ENCODE measurements at places on chromosomes 1 and 21.

GRCh38 chr1:113834716-113835115 lies 22.4 kb upstream of the RSBN1 start:
- DNase-seq, result no peak

GRCh38 chr21:28339403-28339802 lies 653.3 kb downstream of the LTN1 start:
- DNase-seq, result no peak

DNA sequence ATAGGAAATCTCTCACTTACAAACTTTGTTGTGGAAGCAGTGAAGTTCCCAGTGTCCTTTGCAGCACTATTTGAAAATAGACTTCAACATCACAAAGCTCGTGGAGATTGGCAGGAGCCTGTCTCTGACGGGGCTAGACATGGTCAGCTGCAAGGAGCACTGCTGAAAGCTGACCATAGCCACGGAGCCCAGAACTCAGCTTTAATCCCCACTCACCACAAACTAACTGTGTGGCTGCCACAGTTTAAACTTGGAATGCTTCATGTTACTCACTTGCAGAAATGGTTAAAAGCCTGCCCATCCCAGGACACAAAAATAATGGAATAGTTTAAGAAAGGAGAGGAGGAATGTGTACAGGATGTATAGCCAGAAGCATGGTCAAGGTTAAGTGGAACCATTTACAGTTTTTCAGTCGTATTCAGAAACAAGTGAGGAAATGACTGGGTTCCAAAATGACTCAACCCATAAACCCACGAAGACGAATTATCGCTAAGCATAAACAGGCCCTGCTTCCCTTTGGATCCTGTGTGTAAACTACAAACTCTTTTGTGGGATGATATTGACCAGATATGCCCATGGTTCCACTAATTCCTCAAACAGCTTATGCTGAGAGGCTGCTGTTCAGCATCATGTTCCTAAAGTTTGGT lies 18.2 kb downstream of the DNALI1 start:
- DNase-seq, result no peak

DNA sequence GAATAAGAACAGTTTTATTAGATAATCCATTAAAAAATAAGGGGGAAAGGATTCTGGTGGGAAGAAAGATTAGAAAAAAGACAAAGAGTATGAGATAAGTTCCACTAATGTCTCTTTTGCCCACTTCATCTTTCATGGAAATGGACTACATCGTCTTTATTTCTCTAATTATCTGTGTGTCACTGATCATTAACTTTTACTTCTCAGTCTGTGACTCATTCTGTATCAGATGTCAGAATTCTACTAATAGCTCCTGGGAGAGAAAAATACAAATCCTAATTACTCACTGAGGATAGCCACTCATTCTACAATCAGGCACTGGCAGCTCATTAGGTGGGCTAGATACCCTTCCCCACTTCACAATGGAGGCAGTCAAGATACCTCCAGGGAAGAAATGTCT lies 41.7 kb downstream of the ILDR2 start:
- DNase-seq, result no peak

- no peak for DNase-seq
Observed at GRCh38 chr1:3066250-3066711, 2.7 kb upstream of the PRDM16 start.

DNA sequence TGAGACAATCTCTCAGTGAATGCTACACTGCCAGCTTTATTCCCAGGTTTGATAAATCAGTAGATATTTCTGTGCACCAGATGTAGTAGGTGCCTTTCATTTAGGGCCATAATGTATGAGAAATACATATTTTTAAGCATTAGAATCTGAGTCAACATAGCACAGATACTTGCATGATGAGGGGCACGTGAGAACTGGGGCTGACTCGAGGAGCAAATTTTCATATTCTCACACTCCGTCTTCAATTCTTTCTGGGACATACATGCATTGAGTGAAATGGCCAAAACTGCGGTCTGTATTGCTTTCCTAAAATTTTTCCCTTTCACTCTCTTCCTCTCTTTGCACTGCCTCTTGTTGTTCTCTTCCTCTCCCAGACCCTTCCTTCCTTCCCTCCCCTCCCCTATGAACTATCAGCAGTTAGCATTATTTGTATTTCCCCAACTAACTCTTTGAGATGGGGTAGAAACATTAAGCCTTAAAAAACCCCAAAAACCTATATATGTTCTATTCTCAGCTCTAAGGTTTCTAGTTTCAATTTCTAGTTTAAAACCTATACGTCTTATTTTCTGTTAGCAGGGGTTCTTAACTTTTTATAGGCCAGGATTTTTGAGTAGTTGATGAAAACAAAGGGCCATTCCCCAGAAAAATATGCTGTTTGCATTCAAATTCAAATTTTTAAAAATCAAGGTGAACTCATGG lies 289.1 kb downstream of the PTBP2 start:
- no peak for DNase-seq

DNA sequence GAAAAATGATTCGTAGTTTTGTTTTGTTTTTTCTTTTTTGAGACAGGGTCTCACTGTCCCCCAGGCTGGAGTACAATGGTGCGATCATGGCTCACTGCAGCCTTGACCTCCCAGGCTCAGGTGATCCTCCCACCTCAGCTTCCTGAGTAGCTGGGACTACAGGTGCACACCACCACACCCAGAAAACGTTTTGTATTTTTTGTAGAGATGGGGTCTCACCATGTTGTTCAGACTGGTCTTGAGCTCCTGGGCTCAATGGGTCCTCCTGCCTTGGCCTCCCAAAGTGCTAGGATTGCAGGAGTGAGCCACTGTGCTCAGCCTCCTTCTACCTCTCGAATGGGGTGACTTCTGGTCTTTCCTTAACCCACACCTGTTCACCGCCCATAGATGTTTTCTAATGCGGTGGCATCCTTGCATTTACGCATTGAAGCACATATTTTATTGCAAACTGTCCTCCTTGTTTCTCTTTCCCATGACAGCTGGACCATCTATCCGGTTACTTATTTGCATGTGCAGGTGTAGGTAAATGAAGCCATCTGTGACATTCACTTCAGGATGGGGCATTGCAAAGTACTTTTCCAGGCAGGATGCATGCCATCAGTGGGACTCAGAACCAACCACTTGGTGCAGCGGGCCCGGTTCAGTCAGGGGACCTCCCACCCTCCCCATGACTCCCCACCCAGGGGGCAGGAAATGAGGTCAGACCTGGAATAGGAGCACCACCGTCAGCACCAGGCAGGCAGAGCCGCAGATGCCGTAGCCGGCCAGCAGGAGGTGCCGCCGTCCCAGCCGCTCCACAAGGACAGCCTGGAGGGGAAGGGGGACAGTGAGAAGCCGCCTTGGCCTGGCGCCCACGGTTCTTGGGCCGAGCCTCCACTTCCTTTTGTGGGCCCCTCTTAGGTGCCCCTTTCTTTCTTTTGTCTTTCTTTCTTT lies 16.5 kb downstream of the SLC2A7 start:
- DNase-seq, result no peak

- DNase-seq, result no peak
Observed at GRCh38 chr1:45037456-45037855, 25.4 kb downstream of the UROD start.

GRCh38 chr1:155984341-155984740 lies 6.0 kb upstream of the ARHGEF2 start:
- no peak for DNase-seq

DNA sequence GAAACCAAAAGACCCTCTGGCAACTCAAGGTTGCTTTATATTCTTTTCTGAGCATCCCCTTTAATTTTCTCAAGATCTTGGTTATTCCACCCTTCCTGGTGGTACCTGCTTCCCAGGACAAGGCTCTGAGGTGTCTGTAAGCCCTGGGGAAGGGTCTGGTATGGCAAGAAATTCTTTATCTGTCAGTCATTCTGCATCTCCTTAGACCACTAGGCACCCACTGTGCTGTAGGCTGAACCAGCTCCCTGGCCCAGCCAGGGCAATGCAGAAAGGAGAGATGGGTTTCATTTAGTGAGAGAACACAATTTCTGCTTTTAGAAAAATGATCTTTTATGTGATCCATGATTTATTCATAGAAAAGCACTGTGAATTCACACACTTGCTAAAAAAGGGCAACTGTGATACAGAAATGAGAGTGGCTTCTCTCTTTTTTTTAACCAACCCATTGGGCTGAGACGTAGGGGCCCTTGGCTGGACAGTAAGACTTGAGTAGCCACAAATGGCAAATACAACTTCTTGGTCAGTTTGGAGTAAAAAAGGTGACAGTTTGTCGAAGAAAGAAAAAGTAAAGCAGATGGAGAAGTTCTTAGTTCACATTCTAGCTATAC lies 4.1 kb downstream of the UROD start:
- DNase-seq, result no peak

DNA sequence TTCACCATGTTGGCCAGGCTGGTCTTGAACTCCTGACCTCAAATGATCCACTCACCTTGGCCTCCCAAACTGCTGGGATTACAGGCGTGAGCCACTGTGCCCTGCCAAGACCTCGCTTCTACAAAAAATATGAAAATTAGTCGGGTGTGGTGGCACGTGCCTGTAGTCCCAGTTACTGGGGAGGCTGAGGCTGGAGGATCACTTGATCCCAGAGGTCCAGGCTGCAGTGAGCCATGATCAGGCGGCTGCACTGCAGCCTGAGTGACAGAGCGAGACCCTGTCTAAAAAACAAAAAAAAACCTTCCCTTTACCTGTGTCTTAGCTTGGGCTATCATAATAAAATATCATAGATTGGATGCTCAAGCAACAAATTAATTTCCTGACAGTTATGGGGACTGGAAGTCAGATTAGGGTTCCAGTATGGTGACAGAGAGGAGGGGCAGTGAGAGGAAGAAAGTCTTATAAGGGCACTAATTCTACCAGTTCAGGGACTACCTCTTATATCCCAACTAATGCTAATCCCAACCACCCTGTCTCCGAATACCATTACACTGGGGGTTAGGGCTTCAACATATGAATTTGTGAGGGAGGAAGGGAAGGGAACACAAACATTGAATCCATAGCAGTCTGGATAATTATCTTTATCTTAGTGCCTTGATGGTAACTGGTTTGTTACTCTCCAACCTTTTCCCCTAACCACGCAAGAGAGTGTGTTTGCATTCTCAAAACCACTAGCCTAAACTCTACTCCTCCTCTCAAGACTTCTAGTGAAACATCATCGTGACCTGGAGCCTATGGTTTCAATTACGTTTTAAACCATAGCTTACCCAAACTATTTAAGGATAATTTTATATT lies 1.0 kb upstream of the NAXE start:
- no peak for DNase-seq

GRCh38 chr1:116232989-116233514 lies 121.9 kb downstream of the MAB21L3 start:
- DNase-seq, result peak; percentile 55

DNA sequence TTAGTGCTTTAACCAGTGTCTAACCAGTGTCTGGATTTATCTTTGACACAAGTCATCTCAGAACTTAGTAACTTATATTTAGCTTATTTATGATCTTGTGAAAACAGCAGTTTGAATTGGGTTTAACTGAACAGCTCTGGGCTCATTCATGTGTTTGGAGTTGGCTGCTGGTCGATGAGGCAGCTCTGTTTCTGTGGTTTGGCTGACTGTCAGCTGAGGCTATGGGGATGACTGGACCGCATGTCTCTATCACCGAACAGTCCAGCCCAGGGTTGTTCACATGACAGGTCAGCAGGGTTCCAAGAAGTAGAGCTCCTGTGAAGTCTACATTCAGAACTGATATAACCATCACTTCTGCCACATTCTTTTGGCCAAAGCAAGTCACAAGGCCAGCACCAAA lies 29.1 kb upstream of the C21orf91 start:
- DNase-seq, result no peak

DNA sequence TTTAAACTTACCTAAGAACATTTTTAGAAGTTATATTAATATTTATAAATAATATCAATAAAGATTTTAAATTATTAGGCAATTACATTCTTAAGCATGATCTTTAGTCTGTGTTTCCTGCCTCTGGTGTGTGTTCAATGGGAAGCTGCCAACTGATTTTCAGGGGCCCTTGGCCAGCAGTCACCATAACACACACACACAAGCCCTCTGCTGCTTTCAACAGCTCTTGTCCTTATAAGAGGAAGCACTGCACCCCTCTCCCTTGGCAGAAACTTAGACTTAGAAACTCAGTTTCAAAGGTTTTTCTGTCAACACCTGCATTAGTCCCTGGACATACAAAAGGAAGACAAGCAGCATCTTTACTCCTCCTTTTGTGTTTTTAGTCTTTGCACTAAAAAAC lies 81.4 kb downstream of the VAV3 start:
- DNase-seq, result no peak

DNA sequence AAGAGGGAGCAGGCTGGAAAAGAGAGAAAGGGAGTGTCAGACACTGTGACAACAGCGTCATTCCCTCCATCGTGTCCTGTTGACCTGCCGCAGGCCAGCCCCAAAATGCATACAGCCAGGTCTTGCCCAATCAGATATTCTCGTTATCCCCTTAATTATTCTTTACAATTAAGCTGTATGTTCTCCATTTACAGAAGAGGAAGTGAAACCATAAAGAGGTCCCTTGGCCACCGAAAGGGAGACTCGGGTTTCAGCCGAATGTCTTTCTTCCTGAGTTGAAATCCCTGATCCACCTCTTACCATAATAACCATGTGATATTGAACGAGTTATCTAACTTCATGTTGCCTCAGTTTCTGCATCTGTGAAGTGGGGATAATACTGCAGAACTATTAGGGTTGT lies 70.5 kb downstream of the IGSF21 start:
- peak; percentile 4 for DNase-seq

DNA sequence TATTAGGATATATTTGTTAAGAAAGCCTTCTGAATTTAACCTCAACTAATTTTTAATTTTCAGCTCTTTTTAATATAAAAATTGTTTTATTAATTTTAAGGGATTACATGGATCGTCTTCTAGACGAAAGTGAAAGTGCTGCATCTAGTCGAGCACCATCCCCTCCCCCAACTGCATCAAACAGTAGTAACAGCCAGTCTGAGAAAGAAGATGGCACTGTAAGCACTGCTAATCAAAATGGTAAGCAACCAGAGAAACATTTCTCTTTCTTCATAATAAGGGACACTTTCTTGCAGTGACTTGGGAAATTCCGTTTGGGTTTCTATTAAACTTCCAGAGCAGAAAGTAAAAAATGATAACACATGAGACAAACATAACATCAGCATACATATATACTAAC lies 56.9 kb downstream of the MIER1 start:
- DNase-seq, result peak; percentile 78

- peak; percentile 75 for DNase-seq
Observed at GRCh38 chr1:110647254-110647891, 27.4 kb downstream of the KCNA3 start.

GRCh38 chr1:94236630-94237290 lies 624 bp downstream of the ARHGAP29 start:
- DNase-seq, result no peak

DNA sequence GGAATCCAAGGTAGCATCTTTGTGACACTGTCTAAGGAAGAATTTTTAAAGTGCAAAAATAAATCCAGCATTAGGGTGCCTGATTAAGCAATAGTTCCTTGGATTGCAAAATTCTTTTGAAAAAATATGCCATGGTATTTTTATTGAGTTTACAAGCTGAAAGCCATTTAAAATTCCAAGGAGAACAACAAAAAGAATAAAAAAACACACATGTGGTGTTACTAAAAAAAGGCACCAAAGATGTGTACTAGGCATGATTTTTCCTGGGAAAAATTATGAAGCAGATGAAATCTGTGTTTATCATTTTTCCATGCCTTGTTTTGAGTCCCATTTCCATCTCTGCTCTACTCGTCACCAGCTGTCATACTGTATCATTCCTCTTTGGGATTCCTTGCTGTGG lies 157.0 kb upstream of the ZNHIT6 start:
- no peak for DNase-seq

GRCh38 chr1:11550664-11551283 lies 71.8 kb downstream of the DISP3 start:
- DNase-seq, result peak; percentile 21

All from CD4-positive, alpha-beta T cell treated with Interleukin-17A for 1 hour (primary cell).